Activated naive CD8-positive, alpha-beta T cell treated with anti-CD3 and anti-CD28 coated beads for 36 hours (primary cell): ENCODE measurements at places on chromosomes 7 and 10. TPM values are rescaled to one million over a fixed set of nuclear protein-coding genes. Genes with fewer than 3 reads are reported as not detected.

Gene SRGN
- 264 TPM for total RNA-seq

Gene OR2A7
- 1.3 TPM for total RNA-seq

Gene TPST1
- total RNA-seq = 4.1 TPM

Gene SH2B2
- 3.6 TPM for total RNA-seq

Gene ZNF853
- 2.2 TPM for total RNA-seq

Gene COBL
- not detected for total RNA-seq

Gene UCN3
- total RNA-seq = not detected

Gene NPFFR1
- total RNA-seq = not detected

Gene AKR1C8
- total RNA-seq = 0.22 TPM

Gene EPHB6
- total RNA-seq = 10.0 TPM

Gene NEUROD6
- not detected for total RNA-seq

Gene HMX2
- total RNA-seq = 0.12 TPM

Gene EFCAB10
- not detected for total RNA-seq

Gene FAM24B
- 11.2 TPM for total RNA-seq
